Stimulated activated naive CD8-positive, alpha-beta T cell treated with anti-CD3 and anti-CD28 coated beads, Interleukin-15, Interleukin-2, amounts not matched to agents 100 U/mL and 50 U/mL, for 24 hours (primary cell): ENCODE measurements at places on chromosomes 7 and 10.

DNA sequence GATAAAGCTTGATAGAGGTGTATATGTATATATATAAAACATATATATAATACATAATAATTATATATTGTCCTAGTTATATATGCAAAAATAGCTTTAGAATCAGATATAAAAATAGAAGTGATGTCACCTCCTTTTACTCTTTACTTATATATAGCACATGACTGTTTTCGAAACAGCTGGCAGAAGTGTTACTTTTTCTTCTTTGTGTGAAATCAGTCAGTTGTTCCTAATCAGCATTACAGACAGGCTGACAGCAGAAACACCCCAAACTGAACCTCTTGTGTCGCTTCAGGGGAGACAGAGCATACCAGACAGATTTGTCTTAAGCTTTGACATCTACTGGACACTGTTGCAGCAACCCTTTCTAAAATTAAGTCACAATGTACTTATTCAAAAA is 684.9 kb upstream of the CELF2 start:
- no peak for DNase-seq

GRCh38 chr10:69172241-69172982 is 7.6 kb upstream of the SUPV3L1 start:
- DNase-seq, result no peak

DNA sequence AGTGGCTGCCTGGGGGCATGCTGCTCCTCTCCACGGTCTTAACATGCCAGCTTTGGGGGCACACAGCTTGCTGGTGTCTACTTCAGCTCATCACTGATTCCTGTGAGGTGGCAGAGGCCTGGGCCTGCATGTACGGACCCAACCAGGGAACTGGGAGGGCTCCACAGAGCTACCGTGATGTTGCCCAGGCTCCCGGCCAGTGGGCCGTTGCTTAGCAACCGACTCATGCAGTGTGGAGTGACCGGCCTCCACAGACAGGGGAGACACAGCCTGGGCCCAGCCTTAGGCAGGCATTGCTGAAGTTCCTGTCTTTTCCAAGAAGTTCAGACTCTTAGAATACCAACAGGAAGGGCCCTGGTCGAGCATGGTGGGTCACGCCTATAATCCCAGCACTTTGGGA is 25.8 kb upstream of the SH2B2 start:
- DNase-seq, result no peak

DNA sequence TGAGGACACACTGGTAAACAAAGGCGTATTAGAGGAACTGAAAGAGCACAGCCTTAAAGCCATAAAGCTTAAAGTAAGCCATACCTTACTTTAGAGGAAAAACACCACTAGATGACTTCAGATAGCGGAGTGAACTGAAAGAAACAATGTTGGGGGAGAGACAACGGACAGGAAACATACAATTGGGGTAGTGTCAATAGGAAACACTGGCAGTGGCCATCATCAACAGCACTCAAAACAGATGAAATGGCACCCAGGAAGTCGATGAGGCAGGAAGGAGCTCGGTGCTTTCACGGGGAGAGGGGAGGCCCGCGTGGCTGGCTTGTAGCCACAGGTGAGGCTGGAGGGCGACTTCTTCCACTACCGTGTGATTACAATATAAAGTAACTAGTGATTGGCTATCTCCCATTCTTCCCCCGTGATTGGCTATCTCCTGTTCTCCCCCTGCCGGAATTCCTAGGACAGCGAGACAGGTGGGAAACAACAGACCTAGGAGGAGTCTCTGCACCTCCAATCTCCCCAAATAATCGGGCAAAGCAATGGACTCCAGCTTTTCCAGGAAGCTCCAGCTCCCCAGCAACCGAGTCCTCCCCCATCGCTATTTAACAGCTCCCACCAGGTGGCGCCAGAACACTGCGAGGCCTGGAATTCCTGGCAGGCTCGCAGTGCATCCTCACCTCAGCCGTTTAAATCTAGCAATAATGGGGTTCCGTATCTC is 2.4 kb upstream of the TAS2R38 start:
- peak; percentile 84 for DNase-seq

- DNase-seq, result no peak
Observed at GRCh38 chr10:103013416-103013815, 95.3 kb downstream of the CNNM2 start.

GRCh38 chr10:122301811-122302115 is 30.7 kb downstream of the BTBD16 start:
- DNase-seq, result no peak

GRCh38 chr7:433558-433957 is 86.1 kb downstream of the PDGFA start:
- no peak for DNase-seq

DNA sequence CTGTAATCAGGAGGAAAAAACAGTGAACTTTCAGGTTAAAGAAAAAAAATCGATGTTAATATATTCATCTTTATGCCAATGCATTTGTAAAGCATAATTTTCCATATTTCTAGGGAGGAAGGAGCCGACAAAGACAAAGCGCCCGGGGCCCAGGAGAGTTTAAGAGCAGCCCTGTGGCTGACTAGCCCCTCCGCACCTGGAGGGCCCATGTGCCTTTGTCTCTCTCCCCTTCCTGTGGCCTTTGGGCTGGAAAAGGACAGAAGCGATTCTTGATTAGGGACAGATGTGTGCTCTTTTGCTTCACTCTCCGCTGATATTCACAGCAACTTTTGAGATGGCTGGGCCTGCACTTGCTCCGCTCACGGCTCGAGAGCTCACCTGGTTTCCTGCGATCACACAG is 23.1 kb downstream of the DDC start:
- no peak for DNase-seq

DNA sequence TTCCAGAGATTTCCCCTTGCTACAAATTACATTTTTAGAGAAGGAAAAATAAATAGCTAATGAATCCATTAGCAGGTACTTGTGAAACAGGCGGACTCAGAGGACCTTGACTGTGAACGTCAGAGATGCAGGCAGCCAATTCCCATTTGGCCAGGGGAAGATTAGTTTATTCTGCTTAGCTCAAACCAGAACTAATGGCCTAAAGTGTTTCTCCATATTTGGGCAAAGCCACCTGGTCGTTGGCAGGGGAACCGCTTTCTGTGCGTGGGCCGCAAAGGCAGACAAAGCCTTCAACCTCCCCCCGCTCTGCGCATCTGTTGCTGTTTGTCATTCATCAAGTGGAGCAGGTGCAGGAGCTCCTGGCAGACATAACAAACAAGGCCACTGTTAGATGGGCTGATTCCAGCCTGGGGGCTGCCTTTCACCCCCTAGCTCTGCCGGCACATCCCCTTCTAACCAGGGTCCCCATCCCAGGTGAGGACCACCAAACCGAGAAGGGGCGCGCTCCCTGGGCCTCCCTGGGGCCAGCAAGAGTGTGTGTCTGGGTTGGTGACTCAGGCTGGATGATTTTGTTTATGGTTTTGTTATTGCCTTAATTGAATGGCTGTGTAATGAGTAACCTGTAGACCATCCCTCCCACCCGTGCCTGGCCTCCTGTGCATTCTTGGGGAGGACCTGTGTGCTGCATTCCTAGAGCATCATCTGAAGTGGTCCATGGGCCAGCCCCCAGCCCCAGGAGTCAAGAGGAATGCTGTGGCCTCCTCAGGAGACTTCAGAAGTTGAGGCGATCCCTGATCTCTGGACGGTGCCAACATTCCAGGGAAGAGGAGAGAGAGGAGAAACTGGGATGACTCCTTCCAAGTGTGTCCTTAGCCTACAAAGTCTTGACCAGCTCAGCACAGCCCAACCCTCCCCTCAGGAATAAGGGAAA is 14.5 kb upstream of the CPA1 start:
- DNase-seq, result no peak

GRCh38 chr10:109947111-109947920 is 24.0 kb upstream of the XPNPEP1 start:
- no peak for DNase-seq

- DNase-seq, result no peak
Observed at GRCh38 chr7:144102041-144102440, 7.3 kb upstream of the OR2A2 start.

DNA sequence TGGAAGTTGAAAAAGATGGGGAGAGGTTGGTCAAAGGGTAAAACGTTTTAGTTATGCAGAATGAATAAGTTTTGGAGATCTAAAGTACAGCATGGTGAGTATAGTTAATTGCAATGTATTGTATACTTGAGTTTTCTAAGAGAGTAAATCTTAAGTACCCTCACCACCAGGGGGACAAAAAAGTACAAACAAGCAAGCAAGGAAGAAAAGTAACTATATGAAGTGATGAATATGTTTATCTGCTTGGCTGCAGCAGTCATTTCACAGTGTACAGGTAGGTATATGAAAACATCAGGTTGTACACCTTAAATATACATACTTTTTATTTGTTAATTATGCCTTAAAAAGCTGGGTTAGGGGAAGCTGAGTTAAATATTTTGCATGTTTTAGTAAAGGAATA is 157.3 kb downstream of the PCLO start:
- no peak for DNase-seq

GRCh38 chr10:131041441-131041840 is 270.1 kb downstream of the TCERG1L start:
- no peak for DNase-seq

DNA sequence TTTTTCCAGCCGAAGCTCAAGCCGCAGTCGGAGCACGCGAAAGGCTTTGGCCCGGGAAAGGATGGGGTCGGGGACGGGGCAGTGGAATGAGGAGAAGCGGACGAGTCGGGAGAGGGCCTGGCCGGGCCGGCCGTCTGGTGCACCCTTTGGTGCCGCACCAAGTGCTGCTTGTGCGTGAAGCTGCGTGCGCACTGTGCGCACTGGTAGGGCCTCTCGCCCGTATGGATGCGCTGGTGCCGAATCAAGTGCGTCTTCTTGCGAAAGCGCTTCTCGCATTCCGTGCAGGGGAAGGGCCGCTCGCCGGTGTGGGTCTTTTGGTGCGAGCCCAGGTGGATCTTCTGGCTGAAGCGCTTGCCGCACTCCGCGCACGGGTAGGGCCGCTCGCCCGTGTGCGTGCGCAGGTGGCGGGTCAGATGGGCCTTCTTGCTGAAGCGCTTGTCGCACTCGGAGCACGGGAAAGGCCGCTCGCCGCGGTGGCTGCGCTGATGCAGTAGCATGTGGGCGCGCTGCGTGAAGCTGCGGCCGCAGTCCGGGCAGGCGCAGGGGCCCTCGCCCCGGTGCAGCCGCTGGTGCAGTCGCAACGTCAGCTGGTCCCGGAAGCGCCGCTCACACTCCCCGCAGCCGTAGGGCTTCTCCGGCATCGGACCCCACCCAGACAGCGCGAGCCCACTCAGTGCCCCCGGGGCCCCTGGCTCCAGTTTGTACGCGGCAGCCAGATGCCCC is 7.8 kb downstream of the ZNF467 start:
- DNase-seq, result no peak

- DNase-seq, result no peak
Observed at GRCh38 chr10:10644008-10644646, 373.5 kb upstream of the CELF2 start.

GRCh38 chr7:2451171-2452073 is 24.8 kb downstream of the GRIFIN start:
- peak; percentile 94 for DNase-seq

DNA sequence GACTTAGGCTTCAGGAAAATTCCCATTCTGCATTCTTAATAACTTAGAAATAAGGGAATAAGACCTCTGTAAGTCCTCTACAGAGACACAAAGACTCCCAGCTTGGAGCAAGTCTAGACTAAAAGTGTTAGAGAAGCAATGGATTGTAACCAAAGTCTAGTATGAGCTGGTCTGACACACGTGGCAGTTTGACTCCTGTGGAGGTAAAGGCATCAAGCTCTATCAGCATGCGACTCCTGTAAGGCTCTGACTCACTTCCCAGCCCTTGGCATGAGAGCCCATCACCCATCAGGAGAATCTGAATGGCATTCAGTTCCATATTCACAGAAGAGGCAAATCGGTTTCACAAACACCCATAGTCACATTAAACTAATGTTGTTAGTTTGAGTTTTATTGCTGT is 4.4 kb upstream of the VSTM4 start:
- no peak for DNase-seq

GRCh38 chr10:125159486-125159931 is 854 bp downstream of the CTBP2 start:
- peak; percentile 17 for DNase-seq

DNA sequence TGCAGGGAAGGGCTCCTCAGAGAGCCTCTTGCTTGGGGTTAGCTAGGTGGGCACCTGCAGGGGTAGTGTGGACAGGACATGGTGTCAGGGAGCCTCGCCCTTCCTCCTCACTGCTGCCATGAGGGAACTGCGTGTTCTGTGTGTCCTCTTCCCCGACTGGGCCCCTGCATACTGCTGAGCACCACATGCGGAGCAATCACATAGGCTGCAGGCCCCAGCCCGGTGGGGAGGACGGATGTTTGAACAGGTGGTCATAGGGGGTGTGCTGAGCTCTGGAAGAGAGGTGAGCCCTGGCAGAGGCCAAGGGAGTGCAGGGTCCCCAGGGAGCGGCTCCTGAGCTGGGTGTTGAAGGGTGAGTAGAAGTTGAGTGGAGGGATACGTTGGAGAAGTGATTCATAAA is 48.3 kb upstream of the ZMIZ2 start:
- DNase-seq, result no peak

DNA sequence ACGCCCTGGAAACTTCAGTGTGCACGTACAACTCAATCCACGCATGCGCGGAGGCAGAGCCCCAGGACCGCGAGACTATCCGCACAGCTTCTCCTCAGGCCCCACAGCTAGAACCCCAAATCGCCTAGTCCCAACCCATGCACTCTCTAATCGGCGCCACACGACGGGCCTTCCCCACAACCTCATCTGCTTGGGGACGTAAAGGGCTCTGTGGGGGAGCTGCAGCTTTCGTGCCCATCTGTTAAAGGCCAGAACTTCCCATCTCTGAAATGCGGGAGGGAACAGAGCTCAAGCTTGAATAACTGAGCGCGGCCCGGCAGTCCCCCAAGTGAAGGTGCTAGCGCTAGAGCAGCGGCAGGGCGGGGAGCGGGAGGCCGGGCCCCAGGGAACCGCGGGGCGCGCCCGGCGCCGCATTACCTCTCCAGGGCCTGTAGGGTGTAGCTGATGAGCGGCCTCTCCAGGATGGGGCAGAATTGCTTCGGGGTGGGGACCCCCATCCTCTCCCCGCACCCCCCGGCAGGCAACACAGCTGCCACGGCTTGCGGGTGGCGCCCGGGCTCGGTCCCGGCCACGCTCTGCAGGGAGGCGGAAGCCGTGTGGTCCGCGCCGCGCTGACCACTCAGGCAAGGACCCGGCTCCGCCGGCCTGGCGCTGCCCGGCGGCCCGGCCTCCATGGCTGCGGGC is 547 bp downstream of the CRPPA start:
- peak; percentile 78 for DNase-seq

DNA sequence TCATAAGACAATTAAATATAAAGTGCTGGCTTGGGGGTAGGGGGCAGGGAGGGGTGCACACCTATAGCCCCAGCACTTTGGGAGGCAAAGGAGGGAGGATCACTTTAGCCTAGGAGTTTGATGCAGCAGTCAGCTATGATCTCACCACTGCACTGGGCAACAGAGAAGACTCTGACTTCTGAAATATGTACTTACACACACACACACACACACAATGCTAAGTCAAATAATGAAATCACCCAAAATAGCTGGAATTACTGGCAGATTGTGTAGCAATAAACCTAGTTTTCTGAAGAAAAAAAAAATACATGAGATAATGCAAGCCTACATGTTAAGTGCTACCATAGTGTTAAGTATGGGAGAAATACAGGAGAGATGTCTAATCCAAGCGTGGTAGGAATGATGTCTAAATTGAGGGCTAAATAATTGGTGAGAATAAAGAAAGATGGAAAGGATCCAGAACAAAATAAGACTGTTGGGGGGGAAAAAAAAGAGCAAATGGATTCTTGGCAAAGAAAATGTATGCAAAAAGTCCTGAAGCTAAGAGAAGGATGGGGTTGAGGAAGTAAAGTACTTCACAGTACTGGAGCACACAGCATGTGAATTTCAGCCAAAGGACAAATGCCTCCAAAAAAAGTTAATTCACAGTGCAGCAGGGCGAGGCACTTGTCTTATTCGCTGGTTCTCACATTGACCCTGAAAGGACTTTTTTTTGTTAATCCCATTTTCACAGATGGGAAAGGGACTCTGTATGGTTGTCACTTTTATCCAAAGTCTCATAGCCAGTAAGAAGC is 73.9 kb downstream of the IGF2BP3 start:
- DNase-seq, result no peak
